ENCODE measurements at places on chromosomes 2 and 18.

- no peak for DNase-seq
Measured at GRCh38 chr18:63259567-63260379, 59.8 kb downstream of the BCL2 start.

- DNase-seq: no peak
Measured at GRCh38 chr18:50790241-50790640, 29.6 kb downstream of the MRO start.

DNA sequence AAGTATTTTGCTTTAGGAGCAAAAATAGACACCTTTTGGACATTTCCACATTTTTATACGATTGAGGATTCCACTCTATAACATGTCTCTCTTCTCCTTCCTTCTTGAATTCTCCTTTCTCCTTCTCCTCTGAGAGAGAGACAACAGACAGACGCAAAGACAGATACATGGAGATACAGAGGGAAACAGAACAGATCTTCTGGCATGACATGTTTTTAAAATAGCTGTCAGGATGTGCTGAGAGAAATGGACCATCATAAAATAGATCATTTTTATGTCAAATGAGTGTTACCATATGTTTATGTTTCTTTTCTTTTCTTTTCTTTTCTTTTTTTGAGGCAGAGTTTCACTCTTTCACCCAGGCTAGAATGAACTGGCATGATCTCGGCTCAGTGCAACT, 44.4 kb upstream of the ZNF532 start:
- no peak for DNase-seq

- no peak for DNase-seq
Measured at GRCh38 chr2:30145826-30146336, 926 bp upstream of the YPEL5 start.

- DNase-seq: no peak
Measured at GRCh38 chr2:214217599-214217998, 193.3 kb upstream of the VWC2L start.

- no peak for DNase-seq
Measured at GRCh38 chr18:30271716-30272115, 770.8 kb downstream of the DSC3 start.

GRCh38 chr2:23900541-23901322, 26.2 kb downstream of the ATAD2B start:
- DNase-seq: peak; percentile 23

DNA sequence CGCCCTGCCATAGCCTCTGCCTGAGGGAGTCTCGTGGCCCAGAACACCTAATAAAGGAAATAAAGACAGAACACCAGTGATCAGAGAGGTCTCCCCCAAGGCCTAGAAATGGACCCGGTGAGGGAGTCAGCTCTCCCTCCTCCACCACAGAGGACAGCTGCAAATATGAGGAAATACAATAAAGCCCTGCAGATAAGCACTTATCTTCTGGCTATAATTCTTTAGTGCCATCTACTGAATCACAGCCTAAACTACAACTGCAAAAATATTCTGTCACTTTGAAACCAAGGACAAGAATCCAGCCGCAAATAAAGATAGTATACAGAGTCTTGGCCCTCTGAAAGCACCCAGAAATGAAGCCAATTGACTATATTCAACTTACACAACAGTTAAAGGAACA, 42.4 kb upstream of the TACR1 start:
- no peak for DNase-seq

DNA sequence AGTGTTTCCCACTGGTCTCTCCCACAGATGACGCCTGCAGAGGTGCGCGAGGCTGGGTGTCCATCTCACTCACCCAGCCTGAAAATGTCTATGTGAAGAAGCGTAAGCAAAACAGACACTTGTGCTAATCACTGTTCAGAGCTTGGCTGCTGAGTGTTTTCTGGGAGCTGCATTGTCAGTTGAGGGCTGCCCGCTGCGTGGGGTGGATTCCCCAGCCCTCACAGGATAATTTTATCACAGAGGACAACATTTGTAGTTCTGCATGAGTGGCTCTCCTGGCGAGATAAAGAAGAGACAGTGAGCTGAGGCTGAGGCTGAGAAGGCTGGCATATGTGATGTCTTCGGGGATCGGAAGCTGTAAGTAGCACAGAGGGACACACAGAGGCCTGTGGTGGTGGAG, 16.2 kb upstream of the CAPN13 start:
- DNase-seq: peak; percentile 43

DNA sequence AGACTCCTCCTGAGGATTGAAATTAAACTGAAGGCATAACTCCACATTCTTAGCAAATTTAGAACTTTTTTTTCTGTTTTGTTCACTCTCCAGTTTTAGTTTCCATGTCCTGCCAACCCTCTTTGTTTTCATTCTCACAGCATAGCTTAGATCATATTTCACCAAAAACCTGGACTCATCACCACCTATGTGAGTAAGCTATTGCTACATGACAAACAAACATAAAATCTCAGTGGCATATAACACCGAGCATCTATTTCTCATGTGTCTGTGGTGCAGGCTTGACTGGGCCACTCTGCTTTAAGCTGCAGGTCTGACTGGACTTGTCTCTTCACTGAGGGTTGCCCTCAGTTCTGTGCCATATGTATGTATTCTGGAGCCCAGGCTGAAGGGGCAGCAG, 385.2 kb downstream of the ARHGAP15 start:
- DNase-seq: no peak

GRCh38 chr18:63290166-63290820, 29.3 kb downstream of the BCL2 start:
- DNase-seq: no peak

- no peak for DNase-seq
Measured at GRCh38 chr2:225137971-225138370, 95.7 kb upstream of the DOCK10 start.

- DNase-seq: no peak
Measured at GRCh38 chr18:73669297-73669696, 478.3 kb downstream of the FBXO15 start.

DNA sequence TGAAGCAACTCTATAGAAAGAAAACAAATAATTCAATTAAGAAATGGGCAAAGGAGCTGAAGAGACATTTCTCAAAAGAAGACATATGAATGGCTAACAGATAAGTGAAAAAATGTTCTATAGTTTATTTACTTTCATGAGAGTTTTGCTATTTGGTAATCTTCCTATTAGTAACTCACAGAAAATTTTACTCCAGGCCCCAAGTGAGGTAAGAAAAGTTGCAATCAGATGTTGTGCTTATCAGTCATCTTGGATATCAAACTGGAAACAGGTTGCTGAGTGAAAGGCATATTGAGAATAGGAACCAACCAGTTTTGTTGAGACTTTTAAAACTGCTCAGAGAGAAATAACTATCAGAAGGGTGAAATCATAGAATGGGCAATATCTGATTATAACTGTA, 1179.0 kb upstream of the ACVR2A start:
- DNase-seq: no peak

- no peak for DNase-seq
Measured at GRCh38 chr18:5893956-5894610, 1.2 kb downstream of the TMEM200C start.

GRCh38 chr2:235608200-235608887, 114.5 kb downstream of the AGAP1 start:
- no peak for DNase-seq

DNA sequence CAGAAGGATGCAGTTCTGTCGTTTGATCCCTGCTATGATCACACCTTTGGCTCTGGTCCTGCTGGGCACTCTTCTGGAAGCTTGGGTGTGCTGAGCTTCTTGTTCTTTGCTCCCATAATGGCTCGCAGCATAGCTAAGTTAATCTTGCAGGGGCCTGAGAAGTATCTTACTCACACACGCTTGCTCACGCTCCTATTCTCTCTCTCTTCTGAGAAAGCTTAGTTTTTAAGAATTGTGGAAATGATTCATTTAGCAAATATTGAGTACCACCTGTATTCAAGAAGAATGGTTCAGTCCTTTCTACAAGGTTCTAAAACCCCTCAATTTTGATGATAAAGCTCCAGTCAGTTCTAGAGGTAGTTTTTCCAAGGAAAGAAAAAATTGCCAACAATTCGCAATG, 40.6 kb downstream of the XRCC5 start:
- DNase-seq: no peak

- no peak for DNase-seq
Measured at GRCh38 chr18:50886929-50887328, 8.0 kb downstream of the ME2 start.

DNA sequence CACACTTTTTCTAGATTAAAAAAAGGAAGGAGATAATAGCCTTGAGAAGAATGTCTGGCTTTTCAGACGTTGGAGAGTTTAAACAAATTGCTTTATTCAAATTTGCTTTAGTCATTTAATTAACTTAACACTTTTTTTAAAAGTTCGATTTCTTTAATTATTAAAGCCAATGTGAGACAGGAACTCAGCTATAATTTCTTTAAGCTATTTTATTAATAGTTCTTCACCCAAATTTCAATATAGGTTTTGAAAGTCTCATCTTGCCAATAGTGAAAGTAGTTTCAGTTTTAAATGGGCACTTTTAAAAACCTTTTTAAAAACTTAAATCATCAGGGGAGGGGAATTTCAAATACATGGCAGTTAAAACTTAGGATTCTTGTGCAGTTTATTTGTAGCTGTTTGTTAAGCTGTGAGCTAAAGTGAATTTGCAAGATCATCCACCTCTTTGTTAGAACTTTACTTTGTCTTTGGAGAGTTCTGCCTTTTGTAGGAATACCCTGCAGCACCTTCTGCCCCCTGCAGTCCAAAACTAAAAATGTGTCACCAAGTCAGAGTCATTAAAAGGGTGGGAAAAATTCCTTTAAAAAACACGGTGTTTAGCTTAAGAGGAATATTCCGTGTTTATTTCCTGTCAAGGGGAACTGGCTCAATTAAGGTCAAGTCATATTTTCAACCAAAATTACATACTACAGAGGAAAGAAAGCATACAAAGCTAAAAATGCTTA, 4.6 kb downstream of the TGIF1 start:
- DNase-seq: no peak

DNA sequence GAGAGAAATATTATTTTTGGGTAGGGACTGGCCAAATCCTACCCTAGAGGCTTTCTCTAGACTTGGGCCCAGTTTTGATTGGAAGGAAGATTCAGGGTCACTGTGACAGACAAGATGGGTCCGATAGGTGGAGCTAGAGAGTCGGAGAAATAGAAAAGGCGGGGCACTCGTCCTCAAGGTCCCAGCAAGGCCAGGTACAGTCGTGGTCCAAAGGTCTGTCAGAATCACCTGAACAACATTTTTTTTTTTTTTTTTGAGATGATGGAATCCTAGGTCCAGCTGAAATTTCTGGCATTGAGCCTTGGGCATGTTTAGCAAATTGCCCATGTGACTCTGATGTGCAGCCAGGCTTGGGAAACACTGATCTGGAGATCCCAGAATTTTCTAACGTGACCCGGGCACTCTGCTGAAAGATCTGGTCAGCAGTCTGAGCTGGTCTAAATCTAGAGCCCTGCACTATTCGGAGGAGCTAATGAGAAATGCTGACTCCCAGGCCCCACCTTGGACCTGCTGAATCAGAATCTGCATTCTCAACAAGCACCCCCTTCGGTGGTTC, 23.0 kb upstream of the NTSR2 start:
- DNase-seq: peak; percentile 60

- DNase-seq: no peak
Measured at GRCh38 chr2:202069170-202070067, 3.6 kb upstream of the KIAA2012 start.

- DNase-seq: no peak
Measured at GRCh38 chr2:50225021-50225928, 806.7 kb downstream of the NRXN1 start.

DNA sequence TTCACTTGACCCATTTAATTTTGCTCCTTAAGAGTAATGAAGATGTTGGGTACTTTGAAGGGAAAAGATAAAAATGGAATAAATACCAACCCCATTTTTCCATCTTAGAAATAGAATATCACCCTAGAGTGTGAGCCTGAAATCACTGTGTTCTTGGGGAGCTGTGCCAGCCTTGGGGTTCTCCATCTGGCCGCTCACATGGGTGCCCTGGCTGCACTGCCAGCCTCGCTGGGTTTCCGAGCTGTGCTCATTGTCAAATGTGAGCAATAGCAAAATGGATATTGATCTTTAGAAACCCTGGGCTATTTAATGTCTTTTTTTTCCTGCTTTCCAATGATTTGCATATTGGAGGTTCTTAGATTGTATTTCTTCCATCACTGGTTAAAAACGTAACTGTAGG, 9.3 kb downstream of the APCDD1 start:
- no peak for DNase-seq

- DNase-seq: no peak
Measured at GRCh38 chr2:38898256-38898655, 8.6 kb downstream of the ARHGEF33 start.

GRCh38 chr18:356778-357177, 88.9 kb upstream of the THOC1 start:
- no peak for DNase-seq

GRCh38 chr2:181465676-181466375, 8.6 kb downstream of the ITGA4 start:
- DNase-seq: no peak

- DNase-seq: no peak
Measured at GRCh38 chr2:29273004-29273684, 157.9 kb downstream of the CLIP4 start.

DNA sequence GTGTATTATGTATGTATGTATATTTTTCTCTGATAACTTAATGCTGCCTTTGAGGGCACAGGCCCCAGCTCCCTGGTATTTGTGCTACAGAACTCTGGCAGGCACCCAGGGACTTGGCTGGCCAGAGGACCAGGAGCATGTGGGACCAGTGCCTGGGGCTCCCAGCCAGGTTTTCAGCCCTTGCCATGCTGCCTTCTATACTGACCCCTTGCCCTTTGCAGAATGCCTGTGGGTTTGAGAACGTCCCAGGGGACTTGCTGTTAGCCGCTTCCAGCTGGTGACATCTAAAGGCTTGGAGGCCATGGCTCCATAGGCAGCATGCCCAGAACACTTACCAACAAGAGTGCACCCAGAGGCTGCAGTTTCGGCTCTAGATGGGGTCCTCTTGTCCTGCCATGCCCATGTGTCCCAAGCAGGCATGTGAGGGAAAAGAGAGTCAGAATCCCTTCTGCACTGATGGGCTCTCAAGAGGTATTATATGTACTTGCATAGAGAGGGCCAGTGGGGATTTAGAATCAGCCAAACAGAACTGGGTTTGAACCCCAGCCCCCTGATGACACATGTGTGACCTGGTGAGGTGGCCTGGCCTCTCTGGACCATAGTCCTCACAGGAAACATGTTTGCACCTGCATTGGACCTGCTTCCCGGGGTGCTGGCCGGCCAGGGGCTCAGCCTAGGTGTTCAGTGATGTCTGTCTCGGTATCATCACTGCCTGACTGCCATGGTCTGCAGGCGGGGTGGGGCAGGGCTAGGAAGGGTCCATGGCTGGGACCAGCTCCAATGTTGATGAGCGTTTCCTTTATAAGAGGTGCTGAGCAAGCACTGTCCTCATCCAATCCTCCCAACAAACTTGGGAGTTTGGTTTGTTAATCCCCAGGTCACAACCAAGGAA, 119.2 kb upstream of the FHL2 start:
- peak; percentile 57 for DNase-seq

- DNase-seq: no peak
Measured at GRCh38 chr2:129711816-129712675, 267.4 kb upstream of the RAB6C start.
